ENCODE measurements at places on chromosomes 5 and 9.

DNA sequence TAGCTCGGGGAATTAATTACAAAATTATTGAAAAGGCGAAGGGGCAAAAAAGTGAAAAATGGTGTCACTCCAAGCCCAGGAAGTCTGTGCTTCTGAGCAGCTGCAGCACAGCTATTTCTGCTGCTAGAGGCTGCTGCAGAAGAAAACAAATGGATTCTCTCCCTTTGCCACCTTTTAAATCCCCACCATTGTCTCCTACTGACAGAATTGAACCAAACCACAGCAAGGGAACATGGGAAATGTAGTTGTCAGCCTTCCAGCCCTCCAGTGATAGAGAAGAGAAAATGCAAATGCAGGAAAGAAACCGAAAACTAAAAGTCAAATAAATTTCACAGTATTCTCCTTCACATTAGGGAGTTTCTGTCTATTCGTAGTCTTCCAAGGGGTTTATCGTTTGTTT is 33.4 kb upstream of the CDC42SE2 start:
- DNase-seq, result no peak

- no peak for DNase-seq
These were observed 246.6 kb upstream of the IL12B start for GRCh38 chr5:159576902-159577301.

GRCh38 chr5:141960018-141960417 is 2.0 kb upstream of the PCDH12 start:
- DNase-seq, result no peak

GRCh38 chr5:14912206-14912605 is 40.6 kb upstream of the ANKH start:
- DNase-seq, result no peak

DNA sequence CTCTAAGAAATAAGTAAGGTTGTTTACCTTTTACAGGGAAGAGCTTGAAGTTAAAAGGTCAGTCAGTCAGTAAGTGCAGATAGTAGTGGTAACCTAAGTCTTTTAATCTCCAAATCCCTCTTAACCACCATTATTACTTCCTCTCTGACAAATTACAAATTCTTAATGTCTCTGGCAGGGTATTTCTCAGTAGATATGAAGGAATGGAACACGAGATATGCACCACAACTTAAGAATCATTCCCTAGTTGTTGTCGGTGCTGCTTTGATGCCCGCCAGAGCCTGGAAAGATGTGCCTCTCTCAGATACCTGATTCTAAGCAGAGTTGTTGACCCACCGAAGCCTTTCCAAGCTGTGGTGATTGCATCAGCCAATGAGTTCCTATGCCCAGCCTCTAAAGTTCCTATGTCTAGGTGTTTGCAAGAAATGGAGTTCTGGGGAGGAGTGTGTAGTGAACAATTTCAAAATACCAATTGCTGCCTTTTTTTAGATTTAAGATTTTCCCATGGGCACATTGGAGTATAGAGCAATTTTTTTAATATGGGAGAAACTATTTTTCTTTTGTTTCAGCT is 78.5 kb downstream of the CD180 start:
- DNase-seq, result no peak

DNA sequence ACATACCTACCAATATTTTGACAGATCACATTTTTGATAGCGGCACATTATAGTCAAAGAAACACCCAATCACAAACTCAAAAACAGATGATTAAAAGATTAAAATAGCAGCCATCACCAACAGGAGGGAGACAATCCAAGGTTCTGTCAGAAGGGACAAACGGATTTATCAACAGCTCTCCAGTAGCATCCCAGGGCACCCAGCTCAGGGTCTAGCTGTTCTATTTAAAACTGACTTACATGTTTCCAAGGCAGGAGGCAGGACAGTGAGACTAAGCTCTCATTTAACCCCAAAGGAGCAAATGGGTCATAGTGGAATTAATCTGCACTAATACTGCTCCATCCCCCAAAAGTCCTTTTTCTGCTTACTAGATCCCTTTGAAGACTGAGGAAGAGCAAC is 3.2 kb downstream of the AGTPBP1 start:
- no peak for DNase-seq

Data from hematopoietic multipotent progenitor cell treated with erythropoietin and hydrocortisone succinate and interleukin-3 and kit ligand, for 17 days (in vitro differentiated cells).